CD4-positive, alpha-beta T cell (primary cell): ENCODE measurements at places on chromosomes 2 and 18.
A peak's percentile ranks its signal among the peaks of the same experiment; 100 is the strongest.

DNA sequence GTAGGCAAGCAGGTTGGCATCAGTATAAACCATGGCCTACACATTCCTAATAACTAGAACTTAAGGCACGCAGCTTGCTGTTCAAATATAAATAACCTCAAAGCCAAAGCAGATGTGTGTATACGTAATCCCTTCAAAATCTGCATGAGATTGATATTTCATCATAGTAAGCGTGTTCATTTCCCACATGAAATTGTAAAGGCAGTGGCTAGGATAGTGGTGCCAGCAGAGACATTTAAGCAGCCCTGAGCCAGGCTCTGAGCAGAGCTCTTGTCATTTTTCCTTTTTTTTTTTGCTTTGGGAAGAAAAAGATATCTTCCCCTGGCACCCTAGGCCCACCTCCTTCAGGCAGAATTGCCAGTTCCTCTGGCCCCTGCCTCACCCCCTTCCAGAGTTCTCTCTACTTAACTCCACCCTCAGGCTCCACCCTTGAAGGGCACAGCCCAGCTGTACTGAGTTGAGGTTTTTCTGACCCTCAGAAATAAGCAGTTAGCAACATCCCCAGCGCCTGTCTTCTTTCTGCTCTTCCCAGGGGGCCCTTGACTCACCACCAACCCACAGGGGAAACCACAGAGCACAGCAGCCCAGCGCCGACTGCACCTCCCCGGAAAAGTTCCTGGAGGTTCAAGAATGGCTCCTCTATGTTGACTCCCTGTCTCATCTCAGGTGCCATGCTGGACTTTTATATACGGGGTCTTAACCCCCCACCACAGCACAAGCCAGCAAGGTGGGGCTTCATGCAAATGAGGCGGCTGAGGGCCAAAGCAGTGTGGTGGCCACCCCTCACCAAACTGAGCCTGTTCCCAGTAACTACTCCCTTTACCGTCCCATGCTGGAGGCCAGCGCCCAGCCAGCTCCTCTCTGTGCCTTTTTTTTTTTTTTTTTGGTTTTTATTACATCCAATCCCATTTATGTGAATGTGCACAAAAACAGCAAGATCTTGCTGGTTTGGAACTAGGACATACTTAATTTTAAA is 84.7 kb downstream of the EHD3 start:
- peaks cover 41% of the 10 kb centered on the region for H3K4me1 ChIP-seq
- H3K4me3 ChIP-seq: no peak overlapping the region
- H3K36me3 ChIP-seq: no peaks in the 10 kb centered on the region
- DNase-seq: peak; percentile 64
- H3K27ac ChIP-seq: peak overlapping the region; percentile 30
- H3K27me3 ChIP-seq: no peaks in the 10 kb centered on the region

DNA sequence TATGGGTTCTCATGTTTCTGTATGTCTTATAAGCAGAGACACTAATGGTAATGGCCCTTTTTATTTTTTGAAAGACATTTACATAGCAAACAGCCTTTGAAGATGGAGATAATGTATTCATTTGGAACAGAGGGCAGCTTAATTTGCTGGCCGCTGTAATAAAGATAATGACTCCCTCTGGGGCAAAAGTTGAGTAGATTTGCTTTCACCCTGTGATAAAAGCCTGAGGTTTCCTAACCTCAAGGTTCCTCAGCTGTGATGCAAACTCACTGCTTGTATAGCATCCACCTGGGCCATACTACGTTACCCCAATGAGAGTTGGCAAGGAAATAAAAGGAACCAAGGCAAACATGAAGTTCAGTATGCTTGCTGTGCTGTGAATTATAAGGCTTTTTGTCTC is 54.8 kb downstream of the TEX51 start:
- no peak for DNase-seq
- H3K4me3 ChIP-seq: no peak overlapping the region
- no peak overlapping the region for H3K27ac ChIP-seq

- no peak overlapping the region for H3K4me3 ChIP-seq
- no peak for DNase-seq
- H3K4me1 ChIP-seq: peaks cover 44% of the 10 kb centered on the region
- H3K27me3 ChIP-seq: peaks cover 3% of the 10 kb centered on the region
- no peaks in the 10 kb centered on the region for H3K36me3 ChIP-seq
Observed at GRCh38 chr2:241011296-241011600, 12.8 kb downstream of the SNED1 start.

GRCh38 chr18:9869715-9870430 is 15.9 kb upstream of the TXNDC2 start:
- no peaks in the 10 kb centered on the region for H3K27me3 ChIP-seq
- H3K4me1 ChIP-seq: no peaks in the 10 kb centered on the region
- H3K27ac ChIP-seq: no peak overlapping the region
- no peak for DNase-seq

GRCh38 chr2:46434851-46435273 is 44.5 kb upstream of the TMEM247 start:
- H3K36me3 ChIP-seq: no peaks in the 10 kb centered on the region
- no peak overlapping the region for H3K4me3 ChIP-seq
- no peaks in the 10 kb centered on the region for H3K27me3 ChIP-seq
- DNase-seq: no peak
- no peak overlapping the region for H3K27ac ChIP-seq

GRCh38 chr2:166372046-166372445 is 3.7 kb downstream of the SCN9A start:
- H3K4me3 ChIP-seq: no peak overlapping the region
- DNase-seq: no peak
- H3K27me3 ChIP-seq: peaks cover 7% of the 10 kb centered on the region
- no peaks in the 10 kb centered on the region for H3K36me3 ChIP-seq
- peaks cover 5% of the 10 kb centered on the region for H3K4me1 ChIP-seq

GRCh38 chr2:193442293-193442692 is 1247.6 kb upstream of the TMEFF2 start:
- H3K4me3 ChIP-seq: no peak overlapping the region
- H3K27me3 ChIP-seq: no peaks in the 10 kb centered on the region
- no peak overlapping the region for H3K27ac ChIP-seq
- no peaks in the 10 kb centered on the region for H3K4me1 ChIP-seq
- H3K36me3 ChIP-seq: no peaks in the 10 kb centered on the region
- no peak for DNase-seq

GRCh38 chr2:126495189-126495588 is 160.8 kb upstream of the GYPC start:
- no peaks in the 10 kb centered on the region for H3K36me3 ChIP-seq
- no peaks in the 10 kb centered on the region for H3K4me1 ChIP-seq
- H3K4me3 ChIP-seq: no peak overlapping the region
- no peaks in the 10 kb centered on the region for H3K27me3 ChIP-seq
